T-helper 2 cell (primary cell): ENCODE measurements at places on chromosomes 2 and 18.
A peak's percentile ranks its signal among the peaks of the same experiment; 100 is the strongest.

- peak; percentile 24 for DNase-seq
These were observed 142.9 kb upstream of the FIGN start for GRCh38 chr2:163878718-163879117.

- no peak for DNase-seq
These were observed 2.7 kb downstream of the PDCD1 start for GRCh38 chr2:241855888-241856422.

GRCh38 chr18:7207366-7207915 is 23.4 kb upstream of the LRRC30 start:
- DNase-seq, result no peak

DNA sequence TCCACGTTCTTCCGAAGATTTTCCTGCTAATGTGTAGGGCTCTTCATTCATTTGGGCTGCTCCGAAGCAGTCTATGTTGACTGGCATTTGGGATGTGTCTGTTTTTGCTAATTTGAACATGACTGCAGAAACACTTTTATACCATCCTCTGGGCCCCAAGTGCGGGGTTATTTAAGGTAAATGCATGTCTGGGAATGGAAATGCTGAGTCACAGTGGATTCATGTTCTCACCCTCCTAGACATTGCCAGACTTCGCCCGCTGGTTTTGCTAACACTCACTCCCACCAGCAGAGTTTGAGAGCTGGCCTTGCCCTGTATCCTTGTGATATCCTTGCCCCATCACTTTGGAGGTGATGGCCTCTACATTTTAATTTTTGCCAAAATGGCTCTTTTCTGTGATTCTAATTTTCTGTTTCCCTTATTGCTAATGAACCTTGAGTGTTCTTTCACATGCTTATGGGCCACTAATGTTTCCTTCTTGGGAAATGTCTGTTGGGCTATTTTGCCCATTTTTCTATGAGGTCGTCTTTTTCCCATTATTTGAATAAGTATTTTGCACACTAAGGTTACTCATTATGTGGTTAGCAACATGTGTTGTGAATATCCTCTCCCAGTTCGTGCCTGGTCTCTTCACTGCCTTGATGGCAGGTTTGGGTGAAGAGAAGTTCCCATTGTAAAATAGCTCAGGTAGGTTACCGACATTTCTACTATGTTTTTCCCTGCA is 204.1 kb downstream of the GLI2 start:
- DNase-seq, result no peak

- DNase-seq, result no peak
These were observed 216.2 kb downstream of the CDH20 start for GRCh38 chr18:61549416-61549815.

GRCh38 chr2:160397530-160397865 is 96.1 kb downstream of the RBMS1 start:
- DNase-seq, result no peak

DNA sequence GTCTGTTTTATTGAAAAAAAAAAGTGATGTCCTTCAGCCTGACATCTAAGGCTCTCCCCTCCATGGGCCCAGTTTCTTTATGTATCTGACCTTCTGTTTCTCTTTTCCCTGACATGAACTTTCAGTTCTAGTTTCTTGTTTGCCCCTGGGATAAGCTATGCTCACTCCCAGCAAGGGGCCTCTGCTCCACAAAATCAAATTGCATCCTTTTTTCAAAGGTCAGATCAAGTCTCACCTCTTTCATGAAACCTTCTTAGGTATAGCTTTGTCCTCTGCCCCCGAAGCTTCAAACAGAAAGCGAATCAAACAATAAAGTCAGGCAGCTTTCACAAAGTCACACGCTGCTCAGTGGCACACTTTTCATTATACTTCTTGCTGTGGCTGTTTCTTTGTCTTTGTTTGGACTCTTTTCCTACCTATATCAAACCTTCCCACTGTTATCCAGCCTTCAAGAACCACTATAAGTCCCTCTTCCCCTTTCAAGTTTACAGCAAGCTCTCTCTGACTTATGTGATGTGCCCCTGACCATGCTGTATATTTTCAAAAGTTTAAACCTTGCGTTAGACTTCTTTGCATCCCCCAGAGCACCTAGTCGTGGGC is 23.3 kb downstream of the MAP3K19 start:
- no peak for DNase-seq

- no peak for DNase-seq
These were observed 58.0 kb downstream of the TMEM163 start for GRCh38 chr2:134660626-134661402.

DNA sequence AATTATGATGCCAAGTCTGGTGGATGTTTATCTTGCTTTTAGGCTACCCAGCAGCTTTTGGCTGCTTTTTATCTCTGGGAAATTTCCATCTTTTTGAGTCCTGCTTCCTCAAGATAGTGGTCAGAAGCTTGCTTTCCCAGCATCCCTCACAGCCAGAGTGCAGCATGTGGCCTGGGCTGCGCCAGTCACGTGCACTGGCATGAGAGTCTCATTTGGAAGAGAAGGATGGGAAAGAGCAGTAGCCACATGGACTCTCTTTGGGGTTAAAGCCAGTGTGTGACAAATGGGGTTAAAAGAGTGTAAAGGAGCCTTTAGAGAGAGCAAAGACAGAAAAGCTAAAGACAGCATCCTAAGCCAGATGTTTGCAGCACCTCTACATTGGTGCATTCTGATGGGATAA is 12.7 kb downstream of the GPR39 start:
- no peak for DNase-seq

DNA sequence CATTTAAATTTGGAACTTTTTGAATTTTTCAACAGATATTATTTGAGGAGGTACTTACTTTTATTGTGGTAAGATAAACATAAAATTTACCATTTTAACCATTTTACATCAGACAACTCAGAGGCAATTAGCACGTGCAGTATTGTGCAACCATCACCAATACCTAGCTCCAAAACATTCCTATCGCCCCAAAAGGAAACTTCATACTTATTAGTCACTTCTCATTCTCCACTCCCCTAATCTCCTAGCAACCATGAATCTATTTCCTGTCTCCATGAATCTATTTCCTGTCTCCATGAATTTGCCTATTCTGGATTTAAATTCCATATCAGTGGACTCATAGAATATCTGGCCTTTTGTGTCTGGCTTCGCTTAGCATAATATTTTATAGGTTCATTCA is 69.9 kb upstream of the FAM136A start:
- no peak for DNase-seq

DNA sequence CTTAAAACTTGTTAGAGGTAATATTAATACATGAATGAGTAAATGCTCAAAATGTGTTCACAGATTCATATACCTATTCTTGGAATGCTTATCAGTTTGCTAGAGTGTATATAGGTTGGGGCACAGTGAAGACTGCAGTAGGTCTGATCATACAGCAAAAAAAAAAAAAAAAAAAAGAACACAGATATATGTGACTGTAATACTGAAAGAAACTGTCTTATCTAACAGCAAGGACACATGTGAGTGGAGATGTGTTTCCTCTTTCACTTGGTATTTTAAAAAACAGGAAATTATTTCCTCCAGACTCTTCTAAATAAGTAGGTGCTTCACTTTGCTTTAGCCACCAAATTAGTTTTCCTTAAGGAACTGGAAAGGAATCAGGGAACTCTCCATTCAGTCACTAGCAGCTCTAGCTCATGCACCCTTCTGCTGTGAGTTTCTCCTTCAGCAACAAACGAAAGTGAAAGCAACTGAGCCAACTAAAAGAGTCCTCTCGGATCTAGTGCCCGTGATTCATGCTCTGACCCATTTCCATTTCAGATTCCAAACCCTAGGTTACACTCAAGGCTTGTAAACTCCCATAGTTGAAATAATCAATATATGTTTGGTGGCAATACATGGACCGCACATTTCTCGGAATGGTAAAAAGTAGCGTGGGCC is 98.5 kb downstream of the DSEL start:
- peak; percentile 76 for DNase-seq

DNA sequence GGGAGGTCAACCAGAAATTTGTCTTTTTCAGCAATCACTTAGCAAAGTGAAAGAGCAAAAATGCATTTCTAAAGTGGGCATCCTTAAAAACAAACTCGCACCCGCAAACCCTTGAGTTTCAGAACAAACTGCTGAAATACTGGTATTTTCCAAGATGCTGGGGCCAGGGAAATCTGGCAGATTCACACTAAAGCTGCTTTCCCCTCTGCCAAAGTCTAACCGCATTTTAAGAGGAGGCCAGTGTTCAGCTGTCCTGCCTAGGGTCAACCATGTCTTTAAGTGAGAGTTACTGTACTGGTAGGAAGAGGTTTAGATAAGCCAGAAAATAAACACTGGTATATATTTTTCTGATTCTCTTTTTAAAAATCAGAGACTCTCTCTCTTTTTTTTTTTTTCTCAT is 55.9 kb downstream of the ACVR1 start:
- no peak for DNase-seq

DNA sequence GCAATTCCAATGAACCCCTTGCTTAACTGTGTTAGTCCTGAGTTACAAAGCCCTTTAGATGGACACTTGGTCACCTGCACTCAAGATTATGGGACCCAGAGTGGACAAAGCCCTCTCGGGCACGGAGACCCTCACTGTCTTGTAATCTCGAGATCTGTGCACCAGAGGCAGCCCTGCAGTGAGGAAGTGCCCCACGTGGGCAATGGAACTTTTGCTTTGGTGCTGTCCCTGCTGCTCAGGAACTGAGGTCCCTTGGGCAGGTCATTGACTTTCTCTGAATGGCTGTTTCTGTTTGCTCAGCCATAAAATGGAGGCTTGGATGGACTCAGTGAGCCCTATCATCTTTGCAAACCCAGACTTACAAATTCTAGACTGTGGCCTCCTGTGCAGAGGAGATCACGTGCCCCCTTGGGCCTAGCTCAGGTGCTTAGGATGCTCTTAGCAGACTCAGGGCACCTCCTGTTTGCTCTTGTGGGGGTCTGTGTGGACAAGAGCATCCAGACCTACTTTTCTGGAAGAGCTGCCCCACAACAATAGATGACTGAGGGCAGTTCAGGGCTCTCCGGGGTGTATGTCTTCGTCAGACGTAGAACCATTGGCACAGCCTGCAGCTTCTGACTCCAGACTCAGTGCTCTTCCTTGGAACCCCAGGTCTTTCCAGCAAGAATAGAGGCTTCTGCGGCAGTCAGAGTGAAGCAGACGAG is 94.5 kb upstream of the HS6ST1 start:
- DNase-seq, result no peak

DNA sequence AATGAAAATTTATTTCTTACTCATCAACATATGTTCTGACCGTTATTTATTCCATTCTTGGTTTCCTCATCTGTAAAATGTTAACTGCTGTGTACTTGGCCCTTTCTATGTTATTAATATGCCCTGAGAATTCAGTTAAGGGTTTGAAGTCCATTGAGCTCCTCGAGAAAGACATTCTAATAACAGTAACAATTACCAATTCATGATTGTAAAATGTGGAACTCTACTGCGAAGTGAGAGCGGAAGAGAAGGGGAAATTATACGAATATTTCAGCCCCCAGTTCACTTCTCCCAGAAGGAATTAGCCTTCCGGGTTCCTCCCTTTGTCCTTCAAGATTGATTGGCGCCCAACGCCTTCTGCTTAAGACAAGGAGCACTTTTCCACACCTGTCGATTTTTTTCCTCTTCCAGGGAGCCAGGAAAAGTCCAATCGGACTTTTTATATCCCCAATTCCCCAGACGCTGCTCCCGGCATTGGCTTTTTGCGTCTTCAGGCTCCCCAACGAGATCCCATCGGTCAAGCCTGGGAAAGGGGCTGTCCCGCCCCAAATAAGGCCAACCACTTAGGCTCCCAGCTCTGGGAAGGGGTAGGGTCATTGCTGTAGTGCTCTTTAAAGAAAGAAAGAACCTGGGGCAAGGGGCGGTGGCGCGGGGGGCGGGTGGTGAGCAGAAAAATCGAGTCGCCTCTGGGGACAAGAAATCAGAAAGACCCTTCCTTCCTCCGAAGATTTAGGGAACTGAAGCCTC is 1.6 kb downstream of the DSC2 start:
- DNase-seq, result no peak

GRCh38 chr2:23850564-23851256 is 76.2 kb downstream of the ATAD2B start:
- DNase-seq, result no peak

DNA sequence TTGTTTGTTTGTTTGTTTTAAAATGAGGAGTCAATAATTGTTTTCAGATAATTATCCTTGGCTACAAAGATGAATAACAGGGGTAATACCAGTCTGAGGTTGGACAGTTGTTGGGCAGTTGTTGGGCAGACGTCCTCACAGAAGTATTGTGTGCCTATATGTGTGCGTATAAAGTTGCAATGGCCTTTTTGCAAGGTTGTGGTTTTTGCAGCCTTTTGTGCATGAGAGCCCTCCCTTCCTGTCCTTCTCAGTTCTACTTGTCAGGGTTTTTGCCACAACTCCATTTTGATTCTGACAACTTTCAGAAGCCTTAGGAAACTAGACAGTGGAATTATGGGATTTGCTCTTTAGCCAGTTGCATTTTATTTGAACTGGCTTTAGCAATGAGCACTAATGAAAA is 6.0 kb upstream of the STK39 start:
- DNase-seq, result no peak

- no peak for DNase-seq
These were observed 136.7 kb downstream of the DDX1 start for GRCh38 chr2:15728245-15728938.

- DNase-seq, result no peak
These were observed 46.7 kb downstream of the LYPD6B start for GRCh38 chr2:149084924-149085795.

GRCh38 chr2:215536510-215536909 is 100.6 kb upstream of the FN1 start:
- no peak for DNase-seq

DNA sequence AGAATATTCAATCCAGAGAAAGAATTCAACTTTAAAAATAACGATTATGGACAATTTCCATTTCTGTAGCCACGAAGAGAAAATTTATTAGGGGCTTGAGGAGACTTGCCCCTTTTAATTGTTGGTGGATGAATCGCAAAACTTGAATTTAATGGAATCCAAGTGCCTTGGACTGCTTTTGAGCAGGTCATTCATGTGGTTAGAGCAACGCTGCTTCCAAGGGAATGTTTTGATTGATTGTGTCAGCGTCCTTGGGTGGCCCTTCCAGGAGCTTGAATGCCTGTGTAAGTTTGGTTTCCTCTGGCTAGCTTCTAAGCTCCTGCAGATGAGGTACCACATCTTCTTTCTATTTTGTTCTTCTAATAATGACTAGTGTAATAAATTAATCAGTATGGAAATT is 213.4 kb downstream of the LTBP1 start:
- DNase-seq, result no peak

DNA sequence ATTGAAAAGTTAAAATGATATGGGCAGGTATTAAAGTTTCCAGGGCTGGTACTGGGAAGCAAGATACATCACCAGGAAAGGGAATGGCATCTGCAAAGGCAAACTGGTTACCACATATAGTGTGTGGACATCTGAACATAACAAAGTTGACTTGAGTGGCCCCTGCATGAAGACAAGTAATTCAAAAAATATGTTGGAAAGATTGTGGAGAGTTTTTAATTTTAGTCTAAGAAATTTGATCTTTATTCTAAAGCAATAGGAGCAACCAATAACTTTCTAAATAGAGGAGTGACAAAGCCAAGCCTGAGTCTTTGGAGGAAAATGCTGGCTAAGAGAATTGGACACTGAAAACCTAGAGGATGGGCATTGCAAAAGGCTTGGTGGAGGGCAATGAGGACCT is 278.2 kb downstream of the ALK start:
- DNase-seq, result no peak
